ENCODE measurements at places on chromosomes 4 and X.

DNA sequence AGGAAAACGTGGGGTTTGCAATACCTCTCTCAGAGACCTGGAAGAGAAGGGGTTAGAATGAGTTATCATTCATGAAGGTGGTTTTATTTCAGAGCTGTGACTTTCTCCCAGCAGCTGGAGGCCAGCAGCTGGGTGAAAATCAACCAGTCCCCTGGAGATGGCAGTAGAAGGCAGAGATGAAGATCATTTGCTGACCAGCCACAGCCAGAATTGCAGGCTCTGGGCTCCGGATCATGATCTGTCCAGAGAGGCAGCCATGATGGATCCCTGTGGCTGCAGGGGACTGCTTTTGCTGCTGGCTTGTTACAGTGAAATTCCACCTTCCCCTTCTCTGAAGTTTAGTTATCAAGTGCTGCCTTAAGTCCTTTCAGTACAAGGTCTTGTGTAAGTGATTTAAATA lies 46.9 kb upstream of the TAB3 start:
- no peak for DNase-seq

DNA sequence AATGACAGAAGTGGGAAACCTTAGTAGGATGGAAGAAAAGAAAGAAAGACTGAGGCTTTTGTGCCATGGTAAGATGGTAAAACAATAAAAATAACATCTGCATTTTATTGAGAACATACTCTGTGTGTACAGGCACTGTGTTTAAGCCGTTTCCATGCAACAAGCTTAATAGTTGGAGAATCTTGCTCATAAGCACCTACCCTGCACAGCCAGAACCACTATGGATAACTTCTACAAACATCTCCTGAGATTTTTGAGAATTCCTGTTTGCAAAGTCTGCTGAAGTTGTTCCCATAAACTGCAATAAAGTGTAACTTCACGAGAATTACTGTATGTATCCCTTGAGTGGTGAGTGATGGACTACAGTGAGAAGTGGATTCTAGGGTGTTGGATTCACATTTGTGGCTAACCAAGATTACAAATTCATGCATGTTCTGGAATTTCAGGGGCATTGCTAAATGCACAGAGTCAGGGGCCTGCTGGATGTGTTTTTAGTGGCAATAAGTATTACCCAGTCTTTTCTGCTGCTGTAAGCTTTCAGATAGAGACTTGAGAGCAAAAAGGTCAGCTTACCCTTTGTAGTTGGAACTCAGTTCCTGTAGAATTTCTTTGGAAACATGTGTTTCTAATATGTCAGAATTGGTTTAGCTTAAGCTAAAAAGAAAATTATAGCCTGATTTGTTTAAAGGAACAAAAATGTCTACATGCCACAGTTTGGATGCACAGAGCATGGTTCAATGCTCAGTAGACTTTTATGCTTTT lies 132.5 kb downstream of the AFF1 start:
- DNase-seq, result peak; percentile 74

GRCh38 chrX:6681521-6682145 lies 146.7 kb upstream of the VCX3A start:
- DNase-seq, result no peak

- no peak for DNase-seq
Measured at GRCh38 chrX:149230689-149231088, 274.4 kb downstream of the IDS start.

DNA sequence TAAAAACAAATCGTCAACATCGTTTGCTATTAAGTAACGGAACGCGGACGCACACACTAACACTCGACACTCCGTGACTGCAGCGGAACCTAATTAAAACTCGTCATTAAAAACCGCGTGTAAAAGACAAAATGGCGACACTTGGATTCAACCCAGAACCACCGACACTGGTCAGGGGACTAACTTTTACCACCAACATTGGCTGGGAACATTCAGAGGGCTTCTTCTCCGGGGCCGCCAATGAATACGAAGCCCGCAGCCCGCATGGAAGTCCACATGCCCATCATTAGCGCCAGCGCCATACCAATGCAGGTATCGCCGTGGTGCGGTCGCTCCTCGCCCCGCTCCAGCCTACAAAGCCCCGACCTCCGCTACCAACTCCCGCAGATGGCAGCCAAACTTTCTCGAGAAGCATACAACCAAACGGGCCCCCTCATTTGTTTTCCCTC lies 498 bp downstream of the RBMX start:
- DNase-seq, result no peak

DNA sequence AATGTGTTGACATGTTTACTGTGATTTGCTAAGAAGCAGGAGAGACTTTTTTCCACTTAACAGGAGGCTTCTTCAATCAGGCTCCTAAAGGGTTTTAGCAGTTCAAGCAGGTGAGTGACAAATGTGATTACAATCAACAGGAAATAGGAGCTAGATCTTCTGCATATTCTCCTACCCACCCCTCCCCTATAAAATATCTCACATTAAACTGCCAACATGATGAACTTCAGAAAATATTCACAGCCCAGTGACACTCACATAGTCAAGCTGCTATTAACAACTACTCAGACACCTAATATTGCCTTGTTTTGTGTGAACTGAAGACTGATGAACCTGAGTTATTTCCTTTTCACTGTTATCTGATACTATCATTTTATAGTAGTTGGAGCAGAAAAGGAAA lies 55.9 kb upstream of the ANTXR2 start:
- DNase-seq, result no peak

Measured in fibroblast of upper back skin (primary cell).